ENCODE measurements at places on chromosomes 5 and 9.

GRCh38 chr5:65871182-65871581, 55.2 kb upstream of the ERBIN start:
- DNase-seq: no peak

DNA sequence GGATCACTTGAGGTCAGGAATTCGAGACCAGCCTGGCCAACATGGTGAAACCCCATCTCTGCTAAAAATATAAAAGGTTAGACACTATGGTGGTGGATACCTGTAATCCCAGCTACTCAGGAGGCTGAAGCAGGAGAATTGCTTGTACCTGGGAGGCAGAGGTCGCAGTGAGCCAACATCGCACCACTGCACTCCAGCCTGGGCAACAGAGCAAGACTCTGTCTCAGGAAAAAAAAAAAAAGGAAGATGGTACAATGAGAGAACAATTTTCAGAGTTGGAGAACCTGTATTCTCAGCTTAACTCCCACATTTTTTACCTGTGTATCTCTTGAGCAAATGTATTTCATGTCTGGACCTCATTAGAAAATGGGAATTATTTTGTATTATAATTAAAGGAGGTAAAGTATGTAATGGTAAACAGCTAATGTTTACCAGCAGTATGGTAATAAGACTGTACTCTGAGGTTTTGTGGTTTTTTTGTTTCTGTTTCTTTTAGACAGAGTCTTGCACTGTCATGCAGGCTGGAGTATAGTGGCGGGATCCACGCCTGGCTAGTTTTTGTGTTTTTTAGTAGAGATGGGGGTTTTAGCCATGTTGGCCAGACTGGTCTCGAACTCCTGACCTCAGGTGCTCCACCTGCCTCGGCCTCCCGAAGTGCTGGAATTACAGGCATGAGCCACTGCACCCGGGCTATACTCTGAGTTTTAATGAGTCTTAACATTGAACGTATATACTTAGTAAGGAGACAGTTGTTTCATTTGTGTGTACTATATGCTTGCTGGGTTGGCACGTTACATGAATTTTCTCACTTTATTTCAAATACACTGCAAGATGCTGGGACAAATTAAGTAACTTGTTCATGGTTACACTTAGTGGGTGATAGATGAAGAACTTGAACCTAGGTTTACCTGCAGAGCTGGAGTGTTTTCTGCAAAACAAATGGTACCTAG, 16.2 kb downstream of the UHRF2 start:
- DNase-seq: peak; percentile 26

DNA sequence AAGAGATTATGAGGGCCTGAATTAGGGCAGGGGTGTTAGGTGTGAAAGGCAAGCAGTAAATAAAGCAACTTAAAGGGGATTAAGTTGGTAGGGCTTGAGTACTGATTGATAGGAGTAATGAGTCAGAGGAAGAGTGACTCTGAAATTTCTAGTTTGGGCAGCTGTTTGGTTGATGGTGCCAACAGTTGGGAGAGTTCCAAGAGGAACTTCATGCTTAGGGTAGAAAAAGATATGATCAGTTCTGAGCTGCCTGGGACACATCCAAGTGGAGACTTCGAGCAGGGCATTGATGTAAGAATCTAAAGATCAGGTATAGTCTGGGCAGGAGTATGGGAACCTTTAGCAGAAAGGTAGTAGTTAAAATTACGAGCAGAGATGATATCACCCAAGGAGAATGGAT, 10.2 kb downstream of the MAMDC2 start:
- no peak for DNase-seq

- no peak for DNase-seq
Measured at GRCh38 chr9:14312719-14313377, 1.1 kb downstream of the NFIB start.

GRCh38 chr9:33649463-33649862, 125.4 kb downstream of the ANKRD18B start:
- no peak for DNase-seq

DNA sequence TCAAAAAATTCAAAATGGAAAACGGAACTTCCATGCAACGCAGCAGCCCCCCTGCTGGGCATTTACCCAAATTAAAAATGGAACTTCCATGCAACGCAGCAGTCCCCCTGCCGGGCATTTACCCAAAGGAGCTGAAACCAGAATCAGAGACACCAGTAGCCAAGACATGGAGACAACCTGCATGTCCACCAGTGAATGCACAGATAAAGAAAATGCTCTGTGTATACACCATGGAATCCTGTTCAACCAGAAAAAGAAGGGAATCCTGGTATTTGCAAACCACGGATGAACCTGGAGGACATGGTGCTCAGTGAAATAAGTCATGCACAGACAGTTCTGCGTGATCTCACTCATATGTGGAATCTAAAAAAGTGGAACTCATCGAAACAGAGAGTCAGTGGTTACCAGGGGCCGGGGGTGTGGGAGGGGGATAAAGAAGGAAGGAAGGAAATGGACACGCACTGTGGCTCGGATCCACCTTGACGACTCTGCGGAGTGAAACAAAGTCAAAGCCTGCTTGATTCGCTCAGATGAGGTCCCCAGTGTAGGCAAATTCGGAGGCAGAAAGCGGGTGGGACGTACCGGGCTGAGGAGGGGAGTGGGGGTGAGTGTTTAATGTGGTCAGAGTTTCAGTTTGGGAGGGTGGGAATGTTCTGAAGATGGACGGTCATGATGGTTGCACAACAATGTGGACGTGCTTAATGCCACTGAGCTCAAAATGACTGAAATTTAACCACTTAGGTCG, 40.2 kb upstream of the EXOC3 start:
- DNase-seq: peak; percentile 74

DNA sequence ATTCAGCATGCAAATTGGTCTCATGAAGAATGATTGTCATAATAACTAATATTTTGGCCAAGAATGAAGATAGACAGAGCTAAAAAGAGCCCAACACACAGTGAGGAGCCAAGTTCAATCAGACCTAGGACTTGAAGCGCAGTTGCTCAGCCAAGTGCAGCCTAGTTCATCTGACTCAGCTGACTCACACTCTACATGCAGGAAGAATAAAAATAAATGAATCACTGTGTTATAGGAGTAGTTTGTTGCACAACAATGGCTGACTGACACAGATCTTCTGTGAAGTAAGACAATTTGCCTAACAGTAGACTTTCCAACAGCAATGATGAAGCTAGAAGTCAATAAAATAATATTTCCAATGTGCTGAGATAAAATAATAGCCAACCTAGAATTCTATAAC, 261.5 kb downstream of the CEMIP2 start:
- DNase-seq: no peak

- peak; percentile 87 for DNase-seq
Measured at GRCh38 chr9:137156567-137157375, 13.1 kb downstream of the LRRC26 start.

- DNase-seq: no peak
Measured at GRCh38 chr5:1131191-1131621, 19.3 kb upstream of the SLC12A7 start.

- no peak for DNase-seq
Measured at GRCh38 chr9:127770583-127770904, 7.9 kb downstream of the SH2D3C start.

GRCh38 chr9:124021385-124021769, 9.8 kb downstream of the LHX2 start:
- DNase-seq: no peak

- no peak for DNase-seq
Measured at GRCh38 chr5:23064710-23065109, 211.6 kb upstream of the CDH12 start.

- no peak for DNase-seq
Measured at GRCh38 chr5:68534131-68534940, 318.8 kb downstream of the PIK3R1 start.

- no peak for DNase-seq
Measured at GRCh38 chr9:123011878-123012528, 21.5 kb upstream of the GPR21 start.

DNA sequence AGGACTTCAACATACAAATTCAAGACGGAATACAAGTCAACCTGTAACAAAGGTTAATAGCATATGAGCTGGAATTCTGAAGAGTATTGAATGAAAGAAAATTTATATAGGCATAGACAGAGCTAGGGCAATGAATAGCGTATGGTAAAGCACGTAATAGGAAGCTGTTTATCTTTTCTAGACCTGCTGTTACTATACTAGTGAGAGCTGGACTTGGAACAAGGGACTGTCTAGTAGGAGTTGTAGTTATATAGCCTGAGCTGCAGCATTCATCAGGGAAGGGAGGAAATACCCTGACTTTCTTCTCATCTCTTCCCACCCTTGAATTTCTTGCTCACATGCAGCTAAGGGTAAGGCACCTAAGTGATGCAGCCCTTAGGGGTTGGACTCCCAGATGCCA, 67.5 kb upstream of the PRLR start:
- DNase-seq: no peak

DNA sequence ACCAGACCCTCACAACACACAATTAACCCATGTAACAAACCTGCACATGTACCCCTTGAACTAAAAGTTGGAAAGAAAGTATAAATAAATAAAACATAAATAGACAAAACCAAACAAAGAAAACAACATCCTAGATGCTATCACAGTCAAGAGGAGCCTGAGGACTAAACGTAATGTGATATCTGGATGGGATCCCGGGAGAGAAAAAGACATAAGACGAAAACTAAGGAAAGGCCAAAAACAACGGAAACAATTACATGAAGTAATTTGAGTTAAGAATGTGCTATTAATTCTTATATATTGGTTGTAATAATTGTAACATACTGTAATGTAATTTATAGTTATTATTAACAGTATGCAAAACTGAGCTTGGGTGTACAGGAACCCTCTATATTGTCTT, 793.9 kb downstream of the SEMA5A start:
- DNase-seq: no peak

DNA sequence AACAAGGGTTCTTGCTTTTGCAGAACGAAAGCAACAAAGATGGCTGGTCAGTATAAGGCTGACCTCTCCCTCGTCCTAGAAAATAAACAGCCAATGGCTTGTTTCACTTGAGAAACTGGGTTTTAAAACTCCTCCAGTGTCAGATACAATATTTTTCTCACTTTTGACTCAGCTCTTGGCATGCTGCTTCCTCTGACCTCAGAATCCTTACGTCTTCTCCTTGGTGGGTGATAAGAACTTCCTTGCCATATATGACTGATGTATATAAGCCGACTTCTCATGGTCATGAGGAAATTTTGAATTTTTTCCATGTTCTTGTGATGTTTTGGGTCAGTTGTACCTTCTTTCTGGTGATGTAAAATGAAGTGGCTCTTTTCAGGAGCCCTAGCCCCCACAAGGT, 3.8 kb downstream of the ZNF618 start:
- DNase-seq: no peak

DNA sequence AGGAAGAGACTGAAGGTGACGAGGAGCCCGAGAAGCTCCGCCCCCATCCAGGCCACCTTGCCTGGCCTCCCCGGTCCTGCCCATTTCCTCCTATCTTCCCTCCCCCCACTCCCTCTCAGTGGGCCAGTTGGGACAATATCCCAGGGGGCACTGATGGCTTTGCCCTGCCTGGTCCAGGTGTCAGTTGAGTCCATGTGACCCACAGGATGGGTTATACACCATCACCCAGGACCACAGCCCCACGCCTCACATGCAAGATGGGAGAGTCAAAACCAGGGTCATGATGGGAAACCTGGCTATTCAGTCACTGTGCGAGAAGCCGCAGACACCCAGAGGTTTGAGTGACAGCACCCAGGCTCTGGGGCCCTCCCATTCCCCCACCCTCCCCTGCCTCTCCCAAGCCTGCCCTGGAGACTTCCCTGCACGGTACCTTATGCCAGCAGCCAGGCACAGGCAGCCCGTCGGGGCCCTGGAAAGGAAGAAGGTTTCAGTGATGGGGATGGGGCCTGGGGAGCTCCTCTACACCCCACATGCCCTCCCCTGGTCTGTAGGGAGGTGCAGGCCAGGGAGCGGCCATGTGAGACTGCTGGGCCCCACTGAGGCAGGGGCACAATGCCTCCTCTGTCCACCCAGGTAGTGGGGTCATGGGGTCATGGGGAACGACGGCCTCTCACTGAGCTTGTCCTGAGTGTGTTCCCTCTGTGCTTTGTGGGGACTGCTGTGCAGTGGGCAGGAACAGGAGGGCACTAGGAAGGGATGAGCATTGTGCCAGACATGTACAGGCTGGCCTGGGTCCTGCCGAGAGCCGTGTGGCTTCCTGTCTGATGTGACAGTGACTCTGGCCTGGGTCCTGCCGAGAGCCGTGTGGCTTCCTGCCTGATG, 6.3 kb upstream of the PHYKPL start:
- DNase-seq: peak; percentile 52

- DNase-seq: no peak
Measured at GRCh38 chr5:151660616-151661495, 25.9 kb downstream of the SPARC start.

- no peak for DNase-seq
Measured at GRCh38 chr5:73759771-73760170, 133.8 kb downstream of the ARHGEF28 start.

DNA sequence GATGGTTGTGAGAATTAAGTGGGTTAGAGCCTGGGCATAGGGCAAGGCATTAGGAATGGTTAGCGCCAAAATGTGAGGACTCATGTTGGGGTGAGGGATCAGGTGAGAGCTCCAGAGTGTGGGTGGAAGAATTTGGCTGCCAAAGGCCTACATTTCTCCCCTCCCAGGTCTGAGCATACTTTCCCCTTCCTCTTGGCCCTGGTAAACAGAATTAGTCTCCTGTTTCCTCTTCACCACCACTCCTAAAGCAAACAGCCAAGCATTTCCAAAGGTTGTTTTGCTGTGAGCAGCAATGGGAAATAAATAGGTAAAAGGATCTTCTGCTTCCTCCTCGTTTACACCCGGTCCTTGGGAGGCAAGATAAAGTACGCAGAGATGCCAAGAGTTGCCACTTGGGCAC, 132.5 kb downstream of the ZSWIM6 start:
- DNase-seq: no peak

DNA sequence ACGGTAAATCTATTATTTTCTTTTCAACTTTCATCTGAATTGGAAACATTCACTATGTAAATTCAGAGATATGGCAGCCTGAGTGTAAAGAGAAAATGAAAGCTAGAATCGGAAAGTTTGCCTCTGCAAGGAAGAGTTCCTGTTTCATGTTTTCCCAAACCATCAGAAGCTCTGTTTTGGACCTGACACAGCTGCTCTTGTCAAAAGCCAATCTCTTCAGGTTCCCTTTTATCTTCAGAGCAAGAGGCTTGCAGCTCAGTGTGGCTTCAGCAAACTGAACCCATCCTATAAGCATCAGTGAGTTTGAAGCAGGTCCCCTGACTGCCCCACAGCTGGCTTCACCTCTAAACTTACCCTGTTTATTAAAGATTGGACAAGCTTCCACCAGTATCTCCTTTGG, 1099.7 kb downstream of the DTWD2 start:
- DNase-seq: peak; percentile 17

DNA sequence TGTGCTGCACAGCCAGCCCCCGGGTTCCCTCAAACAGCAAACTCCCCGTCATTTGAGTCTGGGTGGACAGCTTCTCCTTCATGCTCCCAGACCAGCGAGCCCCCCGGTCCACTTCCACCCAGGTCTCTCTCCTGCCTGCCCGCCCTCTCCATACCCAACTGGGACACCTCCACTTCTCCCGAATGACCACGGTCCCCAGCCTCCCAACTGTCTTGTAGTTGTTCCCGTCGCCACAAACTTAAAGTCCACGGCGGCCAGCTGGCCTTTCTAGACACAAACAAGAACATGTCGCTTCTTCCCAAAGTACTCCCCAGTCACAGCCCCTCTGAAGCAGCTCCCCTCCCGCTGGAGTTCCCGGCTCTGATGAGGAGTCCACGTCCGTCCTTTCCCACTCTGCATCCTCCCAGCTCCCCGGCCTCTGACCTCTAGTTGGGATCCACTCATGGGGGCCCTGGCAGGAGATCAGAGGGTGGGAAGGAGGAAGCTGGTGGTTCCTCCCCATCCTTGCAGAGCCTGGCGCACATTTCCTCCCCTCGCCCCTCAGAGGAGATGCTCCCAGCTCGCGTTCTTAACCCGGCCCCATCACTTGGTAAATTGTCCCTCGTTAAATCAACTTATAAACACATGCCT, 24.1 kb upstream of the PPP1R26 start:
- peak; percentile 3 for DNase-seq

Data from GM20000 (cell line).